ENCODE measurements at places on chromosomes 13 and 19.

DNA sequence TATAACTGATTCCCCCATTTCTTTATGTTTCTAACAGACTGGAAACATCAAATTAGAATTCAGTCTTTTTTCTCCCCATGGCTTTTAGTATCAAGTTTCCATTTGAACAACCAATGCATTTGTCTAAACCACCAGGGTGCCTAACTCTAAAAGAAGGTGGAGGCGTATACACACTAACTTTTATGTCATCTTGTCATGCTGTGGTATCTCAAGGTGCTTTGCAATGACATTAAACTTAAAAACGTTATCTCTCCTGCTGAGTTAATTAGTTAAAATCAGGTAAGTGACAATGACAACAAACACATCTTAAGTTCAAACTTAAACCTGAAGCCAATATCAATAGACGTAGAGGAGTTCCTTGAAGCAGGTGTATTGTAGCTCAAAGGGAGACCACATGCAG lies 1001.7 kb downstream of the PCDH17 start:
- no peak for DNase-seq

DNA sequence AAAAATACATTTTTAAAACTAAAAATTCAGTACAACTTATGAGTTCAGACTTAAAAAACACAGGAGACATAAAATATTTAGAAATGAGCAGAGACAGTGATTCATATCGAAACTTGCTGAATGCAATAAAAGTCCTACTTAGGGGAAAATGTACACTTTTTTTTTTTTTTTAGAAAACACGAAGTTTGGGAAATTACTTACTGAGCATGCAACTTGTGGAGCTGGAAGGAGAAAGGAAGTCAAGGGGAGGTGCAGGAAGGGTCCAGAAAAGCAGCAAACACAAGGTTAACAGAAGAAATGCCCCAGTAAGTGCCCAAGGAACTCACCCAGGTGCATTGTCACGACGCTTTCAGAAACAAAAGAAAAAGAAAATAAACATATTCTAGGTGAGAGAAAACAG lies 18.6 kb upstream of the LAIR1 start:
- DNase-seq: no peak

GRCh38 chr13:109182777-109183465 lies 553.5 kb downstream of the MYO16 start:
- DNase-seq: no peak

DNA sequence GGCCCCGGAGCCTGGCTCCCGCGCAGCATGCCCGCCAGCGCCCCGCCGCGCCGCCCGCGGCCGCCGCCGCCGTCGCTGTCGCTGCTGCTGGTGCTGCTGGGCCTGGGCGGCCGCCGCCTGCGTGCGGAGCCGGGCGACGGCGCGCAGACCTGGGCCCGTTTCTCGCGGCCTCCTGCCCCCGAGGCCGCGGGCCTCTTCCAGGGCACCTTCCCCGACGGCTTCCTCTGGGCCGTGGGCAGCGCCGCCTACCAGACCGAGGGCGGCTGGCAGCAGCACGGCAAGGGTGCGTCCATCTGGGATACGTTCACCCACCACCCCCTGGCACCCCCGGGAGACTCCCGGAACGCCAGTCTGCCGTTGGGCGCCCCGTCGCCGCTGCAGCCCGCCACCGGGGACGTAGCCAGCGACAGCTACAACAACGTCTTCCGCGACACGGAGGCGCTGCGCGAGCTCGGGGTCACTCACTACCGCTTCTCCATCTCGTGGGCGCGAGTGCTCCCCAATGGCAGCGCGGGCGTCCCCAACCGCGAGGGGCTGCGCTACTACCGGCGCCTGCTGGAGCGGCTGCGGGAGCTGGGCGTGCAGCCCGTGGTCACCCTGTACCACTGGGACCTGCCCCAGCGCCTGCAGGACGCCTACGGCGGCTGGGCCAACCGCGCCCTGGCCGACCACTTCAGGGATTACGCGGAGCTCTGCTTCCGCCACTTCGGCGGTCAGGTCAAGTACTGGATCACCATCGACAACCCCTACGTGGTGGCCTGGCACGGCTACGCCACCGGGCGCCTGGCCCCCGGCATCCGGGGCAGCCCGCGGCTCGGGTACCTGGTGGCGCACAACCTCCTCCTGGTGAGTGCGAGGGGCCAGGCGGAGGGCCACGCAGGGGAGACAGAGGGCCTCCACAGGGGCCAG lies at the start of gene KL:
Gene KL (plus strand): TSS at position 10 of the 909 bp plus-strand sequence. CDS start 18 bp downstream, at position 28.
- DNase-seq: no peak

DNA sequence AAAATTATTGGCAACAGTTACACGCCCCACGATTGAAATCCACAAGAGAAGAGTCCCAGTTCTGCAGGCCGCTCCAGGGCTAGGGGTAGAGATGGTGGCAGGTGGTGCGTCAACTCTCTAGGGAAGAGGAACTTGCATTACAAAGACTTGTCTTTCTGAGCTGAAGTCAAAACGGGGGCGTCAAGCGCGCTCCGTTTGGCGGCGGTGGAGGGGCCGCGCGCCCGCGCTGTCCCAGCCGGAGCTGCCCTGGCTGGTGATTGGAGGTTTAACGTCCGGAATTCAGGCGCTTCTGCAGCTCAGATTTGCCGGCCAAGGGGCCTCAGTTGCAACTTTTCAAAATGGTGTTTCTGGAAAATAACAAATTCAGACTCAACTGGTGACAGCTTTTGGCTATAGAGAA lies 38.9 kb downstream of the SOX1 start:
- no peak for DNase-seq

DNA sequence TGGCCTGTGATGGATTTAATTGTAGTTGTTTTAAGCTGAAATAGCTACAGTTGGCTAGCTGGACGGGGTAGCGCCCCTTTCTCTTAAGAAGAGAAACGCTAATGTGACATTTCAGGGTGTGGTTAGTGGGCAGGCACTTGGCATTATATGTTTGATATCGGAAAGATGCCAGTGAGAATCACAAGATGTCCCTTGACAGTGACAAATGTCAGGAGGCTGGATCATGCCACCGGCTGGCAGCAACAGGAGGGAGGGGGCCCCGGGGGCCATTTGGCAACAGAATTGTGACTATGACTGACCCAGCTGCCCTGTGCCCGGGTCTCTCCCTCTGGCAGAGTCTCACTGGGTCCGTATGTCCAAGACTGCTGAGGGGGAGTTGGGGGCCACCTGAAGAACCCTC lies 4.7 kb downstream of the DCAF15 start:
- DNase-seq: no peak

GRCh38 chr19:5232798-5233505 lies 107.7 kb downstream of the PTPRS start:
- no peak for DNase-seq

- DNase-seq: no peak
Measured at GRCh38 chr13:80705371-80706163, 364.6 kb upstream of the SPRY2 start.

- DNase-seq: no peak
Measured at GRCh38 chr13:33244907-33245287, 40.7 kb downstream of the STARD13 start.

GRCh38 chr19:48867123-48867745 lies 1.2 kb downstream of the PLEKHA4 start:
- peak; percentile 17 for DNase-seq

DNA sequence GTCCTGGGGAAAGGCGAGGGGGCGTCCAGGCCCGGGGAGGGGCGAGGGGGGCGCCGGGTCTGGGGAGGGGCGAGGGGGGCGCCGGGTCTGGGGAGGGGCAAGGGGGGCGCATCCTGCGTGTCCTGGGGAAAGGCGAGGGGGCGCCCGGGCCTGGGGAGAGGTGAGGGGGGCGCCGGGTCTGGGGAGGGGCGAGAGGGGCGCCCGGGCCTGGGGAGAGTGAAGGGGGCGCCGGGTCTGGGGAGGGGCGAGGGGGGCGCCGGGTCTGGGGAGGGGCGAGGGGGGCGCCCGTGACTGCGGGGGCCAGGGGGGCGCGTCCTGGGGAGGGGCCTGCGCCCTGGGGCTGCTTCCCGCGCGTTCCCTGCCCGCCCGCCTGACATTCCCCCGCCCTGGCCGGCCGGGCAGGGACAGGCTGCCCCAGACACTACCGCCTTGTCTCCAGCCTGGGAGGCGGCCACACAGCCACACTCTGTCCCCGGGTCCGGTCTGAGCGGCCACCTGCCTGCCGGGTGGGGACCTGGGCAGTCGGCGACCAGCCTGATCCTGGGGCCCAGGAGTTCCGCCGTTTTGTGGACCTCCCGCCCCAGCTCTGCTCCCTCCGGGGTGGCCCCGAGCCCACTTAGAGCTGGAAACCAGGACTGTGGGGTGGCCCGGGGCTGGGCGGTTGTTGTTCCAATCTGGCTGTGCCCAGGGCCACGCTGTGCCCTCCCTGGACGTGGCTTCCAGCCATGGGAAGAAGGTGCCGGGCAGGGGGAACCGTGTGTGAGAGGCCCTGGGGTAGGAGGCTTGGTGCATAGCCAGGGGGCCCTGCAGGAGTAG lies 11.8 kb downstream of the PALM start:
- no peak for DNase-seq

DNA sequence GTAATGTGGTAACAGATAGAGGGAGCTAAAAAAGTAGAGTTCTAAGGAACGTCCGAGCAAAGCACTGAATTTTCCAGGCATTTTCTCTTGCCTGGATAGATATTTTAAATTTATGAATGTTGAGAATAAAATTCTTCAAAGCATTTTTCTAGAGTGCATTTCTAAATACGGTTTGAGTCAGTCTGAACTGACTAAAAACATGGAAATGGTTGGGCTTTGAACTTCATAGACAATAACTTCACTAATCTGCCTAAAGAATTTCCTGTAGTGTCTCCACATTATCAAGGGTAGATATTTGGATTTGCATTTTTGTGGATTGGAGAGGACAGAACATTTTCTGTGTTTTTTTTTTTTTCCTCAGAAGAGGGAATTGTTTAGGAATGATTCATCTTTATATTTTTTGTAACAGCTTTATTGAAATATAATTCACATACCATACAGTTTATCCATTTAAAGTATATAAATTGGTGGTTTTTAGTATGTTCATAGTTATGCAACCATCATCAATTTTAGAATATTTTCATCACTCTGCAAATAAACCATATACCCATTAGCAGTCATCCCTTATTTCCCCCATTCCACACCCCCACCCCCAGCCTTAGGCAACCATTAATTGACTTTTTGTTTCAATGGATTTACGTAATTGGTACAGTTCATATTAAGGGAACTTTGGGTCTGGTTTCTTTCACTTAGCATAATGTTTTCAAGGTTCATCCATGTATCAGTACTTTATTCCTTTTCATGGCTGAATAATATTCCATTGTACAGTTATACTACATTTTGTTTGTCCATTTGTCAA lies 20.7 kb downstream of the GARRE1 start:
- DNase-seq: peak; percentile 97

DNA sequence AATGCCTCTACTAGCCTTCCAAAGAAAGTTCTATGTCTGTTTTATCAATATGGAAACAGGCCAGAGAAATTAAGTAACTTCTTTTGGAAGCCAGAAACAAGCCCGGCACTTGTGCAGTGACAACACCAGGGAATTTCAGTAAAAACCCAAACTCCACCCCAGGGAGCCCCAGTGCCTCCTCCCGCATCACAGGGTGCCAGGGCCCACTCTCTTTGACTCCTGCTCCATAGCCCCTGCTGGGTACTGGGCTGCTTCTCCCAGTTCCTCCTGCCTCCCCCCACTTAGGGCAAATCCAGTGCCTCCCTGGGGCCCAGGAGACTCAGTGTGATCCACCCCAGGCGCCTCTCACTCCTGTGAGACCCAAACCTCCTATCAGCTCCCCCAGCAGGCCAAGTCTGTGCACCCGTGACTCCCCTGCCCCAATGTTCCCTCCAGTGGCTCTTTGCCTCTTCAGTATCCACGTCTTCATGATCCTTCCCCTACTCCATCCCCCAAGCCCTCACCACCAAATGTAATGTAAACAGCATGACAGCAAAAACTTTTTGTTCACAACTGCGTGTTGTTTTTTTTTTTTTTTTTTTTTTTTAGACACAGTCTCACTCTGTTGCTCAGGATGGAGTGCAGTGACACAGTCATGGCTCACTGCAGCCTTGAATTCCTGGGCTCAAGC lies 2.3 kb upstream of the FFAR3 start:
- DNase-seq: no peak

DNA sequence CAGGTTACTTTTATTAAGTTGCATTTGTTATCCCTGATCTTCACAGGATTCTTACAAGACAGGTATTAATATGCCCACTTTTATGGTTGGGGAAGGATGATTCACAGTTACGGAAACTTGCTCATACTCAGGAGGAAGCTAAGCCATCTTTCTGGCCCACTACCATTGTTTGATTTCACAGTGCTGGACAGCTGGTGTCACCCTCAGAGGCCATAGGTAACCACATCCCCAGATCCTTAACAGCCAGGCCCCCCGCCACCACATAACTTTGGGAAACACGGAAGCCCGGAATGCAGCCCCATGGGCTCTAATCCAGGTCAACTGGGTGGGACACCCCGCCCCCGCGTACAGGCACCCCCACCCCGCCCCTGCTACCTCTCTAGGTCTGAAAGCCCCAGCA lies 119.7 kb downstream of the IRS2 start:
- no peak for DNase-seq

- DNase-seq: peak; percentile 49
Measured at GRCh38 chr19:3249408-3249807, 24.9 kb downstream of the CELF5 start.

GRCh38 chr13:104773775-104774174 lies 1707.6 kb upstream of the SLC10A2 start:
- DNase-seq: peak; percentile 2

- no peak for DNase-seq
Measured at GRCh38 chr13:111941845-111942447, 125.0 kb upstream of the SOX1 start.

DNA sequence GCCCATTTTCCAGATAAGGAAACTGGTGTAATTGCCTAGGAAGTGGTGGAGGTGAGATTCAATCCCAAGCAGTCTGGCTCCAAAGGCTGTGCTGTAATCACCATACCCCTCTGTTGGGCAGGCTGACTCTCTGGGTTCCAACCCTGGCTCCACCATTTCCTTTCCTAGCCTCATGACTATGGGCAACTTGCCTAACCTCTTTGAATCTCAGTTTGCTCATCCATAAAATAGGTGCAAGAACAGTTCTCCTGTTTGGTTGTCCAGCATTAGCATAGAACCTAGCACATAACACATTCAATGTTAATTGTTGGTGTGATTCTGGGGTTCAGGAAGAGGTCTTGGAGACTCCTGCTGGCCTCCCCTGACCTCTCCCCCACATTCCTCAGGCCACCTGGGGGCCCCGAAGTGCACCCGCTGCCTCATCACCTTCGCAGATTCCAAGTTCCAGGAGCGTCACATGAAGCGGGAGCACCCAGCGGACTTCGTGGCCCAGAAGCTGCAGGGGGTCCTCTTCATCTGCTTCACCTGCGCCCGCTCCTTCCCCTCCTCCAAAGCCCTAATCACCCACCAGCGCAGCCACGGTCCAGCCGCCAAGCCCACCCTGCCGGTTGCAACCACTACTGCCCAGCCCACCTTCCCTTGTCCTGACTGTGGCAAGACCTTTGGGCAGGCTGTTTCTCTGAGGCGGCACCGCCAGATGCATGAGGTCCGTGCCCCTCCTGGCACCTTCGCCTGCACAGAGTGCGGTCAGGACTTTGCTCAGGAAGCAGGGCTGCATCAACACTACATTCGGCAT lies 2.2 kb downstream of the ZNF576 start:
- no peak for DNase-seq

Measured in COLO829 (cell line).